ENCODE measurements at places on chromosomes 13 and 19. TPM values are rescaled to one million over a fixed set of nuclear protein-coding genes. Genes with fewer than 3 reads are reported as not detected.

Gene LILRA1
- total RNA-seq, result not detected

Gene DKKL1
- 0.33 TPM for total RNA-seq

Gene CLDN10
- total RNA-seq, result not detected

Gene ZNF99
- not detected for total RNA-seq

Gene ZNF541
- total RNA-seq, result 0.12 TPM

Gene ARMC6
- total RNA-seq, result 63.4 TPM

Gene FBN3
- total RNA-seq, result not detected

Gene TINCR
- total RNA-seq, result 0.22 TPM

Gene VSTM2B
- not detected for total RNA-seq

Gene NAPSA
- total RNA-seq, result 0.11 TPM

Gene ANGPTL8
- not detected for total RNA-seq

Gene ZNF333
- total RNA-seq, result 29.8 TPM

Gene FLT1
- total RNA-seq, result 6.2 TPM

Gene ATP11A
- total RNA-seq, result 7.2 TPM

Gene FCHO1
- total RNA-seq, result 1.00 TPM

Gene MARK4
- total RNA-seq, result 8.1 TPM

Gene APOE
- 1.4 TPM for total RNA-seq

Gene GPR12
- total RNA-seq, result not detected

Gene LIM2
- not detected for total RNA-seq

Gene OR7D2
- total RNA-seq, result under 0.01 TPM

Gene NALCN
- total RNA-seq, result 0.66 TPM

Gene IZUMO2
- total RNA-seq, result not detected

Gene SOX1
- not detected for total RNA-seq

Gene C19orf67
- not detected for total RNA-seq

Gene HCN2
- total RNA-seq, result 0.25 TPM

Gene RINL
- 1.1 TPM for total RNA-seq

Gene TSHZ3
- total RNA-seq, result 14.0 TPM

Gene TICAM1
- total RNA-seq, result 2.8 TPM

Gene CNOT3
- total RNA-seq, result 15.4 TPM

Gene CLEC17A
- total RNA-seq, result not detected

Gene HTR2A
- under 0.01 TPM for total RNA-seq

Gene PSG5
- 5.0 TPM for total RNA-seq

Gene ZNF28
- 17.6 TPM for total RNA-seq

Gene THSD1
- total RNA-seq, result 14.1 TPM

Gene RAB4B
- 9.7 TPM for total RNA-seq

Gene EFNA2
- not detected for total RNA-seq

Gene ELAVL3
- 0.12 TPM for total RNA-seq

Gene TNFSF11
- total RNA-seq, result not detected

Gene KRTDAP
- total RNA-seq, result not detected

Gene SHISA2
- not detected for total RNA-seq

Gene SLC44A2
- 55.0 TPM for total RNA-seq

Gene FFAR1
- total RNA-seq, result not detected

Gene SMIM24
- not detected for total RNA-seq

Gene MBD3L2
- not detected for total RNA-seq

Gene LATS2
- total RNA-seq, result 11.6 TPM

Gene AP1M1
- total RNA-seq, result 56.6 TPM

Gene FBXO17
- total RNA-seq, result 33.9 TPM

Gene PSG3
- not detected for total RNA-seq

Gene CYP4F3
- not detected for total RNA-seq

Gene ZNF793
- 1.4 TPM for total RNA-seq

Gene COX6B2
- not detected for total RNA-seq

Gene PRR19
- 0.55 TPM for total RNA-seq

Gene KLF1
- not detected for total RNA-seq

Gene PTPRS
- 117 TPM for total RNA-seq

Gene ATP12A
- total RNA-seq, result not detected

Gene IZUMO4
- 2.1 TPM for total RNA-seq

Gene CEACAM16
- not detected for total RNA-seq

Measured in uterine smooth muscle cell (primary cell).